Activated T-cell treated with anti-CD3 and anti-CD28 coated beads, Interleukin-2, amount 50 U/mL, for 1 hour (primary cell): ENCODE measurements at places on chromosomes 11 and 22.
A peak's percentile ranks its signal among the peaks of the same experiment; 100 is the strongest.

DNA sequence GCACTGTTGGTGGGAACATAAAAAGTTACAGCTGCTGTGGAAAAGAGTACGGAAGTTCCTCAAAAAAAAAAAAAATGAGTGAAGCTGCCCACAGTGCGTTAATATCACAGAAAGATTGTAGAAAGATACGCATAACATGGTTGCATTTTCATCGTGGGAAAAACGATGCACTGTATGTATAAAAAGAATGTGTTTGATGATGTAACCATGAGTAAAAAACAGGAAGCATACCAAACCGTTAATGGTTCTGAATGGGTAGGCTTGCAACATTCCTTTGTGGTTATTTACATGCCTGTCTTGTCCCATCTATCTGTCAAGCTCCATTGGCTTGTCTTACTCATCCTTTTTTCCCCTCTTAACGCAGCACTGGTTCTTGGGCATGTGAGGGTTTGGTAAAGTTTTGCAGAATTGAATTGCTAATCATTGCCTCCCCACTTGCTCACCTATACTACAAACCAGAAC, 33.8 kb upstream of the DKK3 start:
- no peak for DNase-seq

DNA sequence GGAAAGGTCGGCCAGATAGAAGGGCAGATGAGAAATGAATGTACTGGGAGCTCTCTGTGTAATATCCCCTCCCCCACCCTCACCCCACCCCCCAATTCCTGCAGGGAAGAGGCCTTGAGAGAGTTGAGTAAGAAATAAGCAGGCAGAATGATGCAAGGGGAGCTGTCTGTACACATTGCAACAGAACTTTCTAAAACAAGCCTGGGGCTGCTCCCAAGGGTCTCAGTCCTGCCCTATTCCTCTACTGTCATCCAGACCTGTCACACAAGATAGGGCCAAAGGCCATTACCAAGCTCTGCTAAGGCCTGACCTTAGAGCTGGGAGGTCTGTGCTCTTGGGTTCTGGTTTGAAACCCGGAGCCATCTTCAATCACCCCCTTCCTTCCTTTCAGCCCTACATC, 5.7 kb upstream of the DGAT2 start:
- DNase-seq: no peak

DNA sequence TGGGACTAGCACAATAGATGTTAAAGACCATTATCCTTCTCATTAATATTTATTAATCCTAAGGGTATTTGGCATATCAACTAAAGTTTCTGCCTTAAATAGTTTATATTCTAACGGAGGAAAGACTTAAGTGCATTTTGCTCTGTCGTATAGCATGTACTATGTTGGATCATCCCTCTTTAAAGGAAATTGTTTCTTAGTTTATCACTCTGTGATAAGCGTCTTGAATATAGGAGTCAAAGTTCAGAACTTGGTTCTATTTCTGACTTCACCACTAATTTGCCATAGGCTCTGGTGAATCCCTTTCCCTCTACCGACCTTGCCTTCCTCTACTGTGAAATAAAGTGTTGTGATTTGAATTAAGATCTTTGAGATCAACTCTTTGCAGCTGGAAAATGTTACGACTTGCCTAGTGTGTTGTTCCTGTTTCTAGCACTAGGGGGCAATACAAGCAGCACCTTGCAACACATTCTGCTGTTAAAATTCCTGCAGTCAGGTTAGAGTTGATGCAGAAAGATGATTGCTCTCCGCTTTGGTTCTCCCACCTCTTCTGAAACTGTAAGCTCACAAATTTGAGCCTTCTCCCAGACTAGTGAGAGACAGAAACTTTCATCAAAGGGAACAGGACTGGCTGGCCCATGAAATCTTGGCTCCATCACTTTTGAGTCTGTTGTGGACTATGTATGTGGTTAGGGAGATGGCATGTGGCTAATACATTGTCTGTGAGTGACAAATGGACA, 27.8 kb upstream of the ZNRF3 start:
- peak; percentile 25 for DNase-seq

- no peak for DNase-seq
Measured at GRCh38 chr11:118009864-118010737, 23.9 kb downstream of the IL10RA start.

DNA sequence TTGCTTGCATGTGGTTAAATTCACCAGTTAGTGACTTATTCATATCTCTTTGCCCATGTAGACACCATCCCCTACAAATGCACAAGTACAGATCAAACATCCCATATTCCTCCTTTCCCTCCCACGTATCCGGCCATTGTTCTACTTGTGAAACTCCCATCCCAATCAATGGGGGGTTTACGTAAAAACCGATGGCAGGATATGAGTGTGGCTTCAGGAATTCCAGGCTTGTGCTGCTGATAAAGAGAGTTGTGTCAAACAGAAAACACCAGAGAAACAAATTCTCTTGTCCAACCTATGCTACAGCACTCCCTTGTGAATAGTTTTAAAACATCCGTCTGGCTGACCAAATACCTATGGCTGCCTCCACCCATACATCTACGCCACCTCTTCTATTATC, 15.5 kb downstream of the FLI1 start:
- no peak for DNase-seq

DNA sequence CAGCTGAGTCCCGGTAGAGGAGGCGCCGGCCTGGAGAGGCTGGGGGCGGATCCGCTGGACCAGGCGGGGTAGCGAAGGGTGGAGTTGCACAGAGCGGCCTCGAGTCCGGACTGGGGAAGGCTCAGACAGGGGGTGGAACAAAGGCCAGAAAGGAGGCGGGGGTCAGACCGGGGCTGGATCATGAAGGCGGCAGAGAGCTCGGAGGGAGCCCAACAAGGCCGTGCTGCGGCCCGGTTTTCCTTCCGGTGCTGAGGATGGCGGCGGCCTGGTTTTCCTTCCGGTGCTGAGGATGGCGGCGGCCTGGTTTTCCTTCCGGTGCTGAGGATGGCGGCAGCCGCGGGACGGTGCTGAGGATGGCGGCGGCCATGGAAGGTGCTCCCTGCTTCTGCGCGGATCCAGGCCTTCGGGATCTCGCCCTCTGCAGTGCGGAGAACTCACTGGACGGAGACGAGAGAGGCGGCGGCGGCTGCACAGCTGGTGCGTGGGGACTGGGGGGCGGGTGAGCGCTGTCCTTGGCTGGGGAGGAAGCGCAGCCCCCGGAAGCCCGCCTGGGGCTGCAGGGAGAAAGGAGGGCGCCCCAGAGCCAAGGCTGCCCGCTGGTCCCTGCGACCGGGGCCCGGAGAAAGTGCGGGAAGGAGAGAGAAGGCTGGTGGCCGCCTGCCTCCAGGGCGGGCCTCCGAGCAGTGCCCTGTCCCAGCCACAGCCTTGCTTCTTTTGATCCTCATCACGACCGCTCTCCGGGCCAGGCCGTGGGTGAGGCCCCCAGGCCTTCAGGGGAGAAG, 350.4 kb upstream of the B3GAT1 start:
- DNase-seq: no peak

DNA sequence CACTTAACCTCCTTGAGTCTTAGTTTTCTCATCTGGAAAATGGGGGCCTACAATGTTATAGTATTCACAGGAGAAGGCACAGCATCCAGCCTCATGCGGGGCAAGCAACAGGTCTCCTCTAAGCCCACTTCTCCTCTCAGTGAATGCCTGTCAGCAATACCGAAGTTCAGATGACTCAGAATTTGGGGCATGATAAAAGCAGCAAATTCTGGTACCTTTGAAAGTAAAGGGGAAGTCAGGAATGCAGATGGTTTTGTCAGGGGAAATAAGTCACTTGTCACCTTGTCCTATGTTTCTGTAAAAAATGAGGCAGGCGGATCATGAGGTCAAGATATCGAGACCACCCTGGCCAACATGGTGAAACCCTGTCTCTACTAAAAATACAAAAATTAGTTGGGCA, 350.2 kb downstream of the LARGE1 start:
- DNase-seq: no peak

GRCh38 chr11:46769636-46770221, 50.7 kb downstream of the F2 start:
- DNase-seq: no peak

- DNase-seq: no peak
Measured at GRCh38 chr22:48250286-48250895, 1487.9 kb downstream of the TBC1D22A start.

DNA sequence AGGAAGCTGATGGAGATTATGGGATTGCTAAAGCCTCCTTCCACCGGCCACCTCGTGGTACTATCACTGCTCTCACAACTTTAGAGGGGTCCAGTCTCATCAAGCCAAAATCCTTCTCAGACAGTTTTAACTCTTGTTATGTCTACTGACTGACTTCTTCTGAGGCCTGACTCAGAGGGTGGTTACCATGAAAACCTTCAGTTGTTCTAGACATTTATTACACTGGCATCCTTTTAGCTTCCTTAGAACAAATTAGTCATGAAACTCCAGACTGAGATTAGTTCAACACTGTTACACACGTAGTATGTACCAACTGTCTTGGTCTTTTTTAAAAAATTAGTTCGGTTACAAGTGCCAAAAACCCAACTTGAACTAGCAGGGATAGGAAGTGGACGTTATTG, 7.5 kb downstream of the DIXDC1 start:
- DNase-seq: no peak

- no peak for DNase-seq
Measured at GRCh38 chr11:65476632-65477148, 22.2 kb upstream of the MALAT1 start.
